ENCODE measurements at places on chromosomes 12 and 14.

DNA sequence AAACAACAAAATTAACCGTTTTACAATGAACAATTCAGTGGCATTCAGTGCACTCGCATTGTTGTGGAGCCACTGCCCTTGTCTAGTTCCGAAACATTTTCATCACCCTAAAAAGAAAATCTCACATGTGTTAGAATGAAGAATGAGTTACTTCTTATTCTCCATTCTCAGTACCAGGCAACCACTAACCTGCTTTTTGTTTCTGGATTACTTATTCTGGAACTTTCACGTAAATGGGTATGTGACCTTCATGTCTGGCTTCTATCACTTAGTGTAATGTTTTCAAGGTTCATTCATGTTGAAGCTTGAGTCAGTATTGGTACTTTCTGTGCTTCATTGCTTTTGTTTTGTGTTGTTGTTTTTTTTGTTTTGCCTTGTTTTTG, 15.6 kb downstream of the RCOR1 start:
- no peak for DNase-seq

DNA sequence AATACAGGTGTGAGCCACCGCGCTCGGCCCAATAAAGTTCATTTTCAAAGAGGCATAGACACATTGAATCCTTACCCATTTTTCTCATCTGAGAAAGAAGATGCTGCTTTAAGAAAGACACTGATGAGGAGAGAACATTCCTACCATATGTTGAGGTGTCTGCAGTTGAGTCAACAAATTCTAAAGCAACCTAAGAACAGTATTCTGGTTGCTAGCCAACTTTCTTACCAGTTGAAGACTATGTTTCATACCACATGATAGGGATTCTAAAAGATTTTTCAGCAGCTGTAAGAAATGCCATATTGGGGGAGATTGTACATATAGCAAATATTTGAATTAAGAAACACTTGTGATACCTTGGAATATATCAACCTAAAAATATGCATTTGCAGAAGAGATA, 160.1 kb downstream of the SRGAP1 start:
- no peak for DNase-seq

DNA sequence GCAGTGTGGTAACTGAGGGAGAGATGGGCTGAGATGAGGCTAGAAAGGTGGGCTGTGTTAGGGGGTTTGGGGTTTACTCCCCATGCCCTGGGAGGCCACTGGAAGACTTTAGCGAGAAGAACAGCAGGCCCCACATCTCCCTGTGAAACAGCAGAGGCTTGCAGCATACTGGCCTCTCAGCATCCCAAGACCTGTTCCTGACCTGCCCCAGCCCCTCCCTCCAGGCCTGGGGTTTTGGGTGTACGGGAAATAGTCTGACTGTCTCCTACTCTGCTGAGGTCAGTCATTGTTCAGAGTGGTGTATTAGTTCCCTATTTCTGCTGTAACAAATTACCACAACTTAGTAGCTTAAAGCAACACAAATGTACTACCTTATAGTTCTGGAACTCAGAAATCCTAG, 103.5 kb upstream of the HIF1A start:
- no peak for DNase-seq

DNA sequence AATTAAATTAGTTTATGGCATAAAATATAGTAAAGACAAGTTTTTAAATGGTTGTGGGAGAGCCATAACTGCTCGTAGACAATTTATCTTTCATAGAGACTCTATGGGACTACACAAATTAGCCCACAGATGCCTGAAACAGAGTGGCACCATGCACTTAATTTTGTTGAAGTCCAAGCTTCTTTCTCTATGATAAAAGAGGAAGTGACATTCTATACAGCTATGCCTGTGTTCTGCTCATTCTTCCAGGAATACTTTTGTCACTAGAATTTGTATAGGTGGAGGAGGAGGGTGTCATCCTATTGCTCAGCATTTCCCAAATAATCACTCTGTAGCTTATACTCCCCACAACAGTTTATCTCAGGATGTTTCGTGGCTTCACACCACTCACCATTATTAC, 43.7 kb upstream of the KICS2 start:
- no peak for DNase-seq

- no peak for DNase-seq
Observed at GRCh38 chr12:68020699-68021098, 31.5 kb downstream of the IFNG-AS1 start.

DNA sequence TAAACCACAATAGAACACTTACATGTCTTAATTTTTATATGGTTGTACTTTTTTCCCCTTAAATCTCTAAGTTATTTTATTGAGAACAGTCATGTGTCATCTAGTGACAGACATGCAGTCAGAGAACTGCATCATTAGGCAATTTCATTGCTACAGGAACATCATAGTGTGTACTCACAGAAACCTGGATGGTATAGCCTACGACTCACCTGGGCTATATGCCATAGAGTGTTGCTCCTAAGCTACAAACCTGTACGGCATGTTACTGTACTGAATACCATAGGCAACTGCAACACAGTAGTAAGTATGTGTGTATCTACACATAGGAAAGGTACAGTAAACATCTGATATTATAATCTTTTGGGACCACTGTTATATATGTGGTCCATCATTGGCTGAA, 557.6 kb downstream of the PRKD1 start:
- no peak for DNase-seq

- DNase-seq: no peak
Observed at GRCh38 chr12:59668674-59669073, 72.8 kb downstream of the SLC16A7 start.

DNA sequence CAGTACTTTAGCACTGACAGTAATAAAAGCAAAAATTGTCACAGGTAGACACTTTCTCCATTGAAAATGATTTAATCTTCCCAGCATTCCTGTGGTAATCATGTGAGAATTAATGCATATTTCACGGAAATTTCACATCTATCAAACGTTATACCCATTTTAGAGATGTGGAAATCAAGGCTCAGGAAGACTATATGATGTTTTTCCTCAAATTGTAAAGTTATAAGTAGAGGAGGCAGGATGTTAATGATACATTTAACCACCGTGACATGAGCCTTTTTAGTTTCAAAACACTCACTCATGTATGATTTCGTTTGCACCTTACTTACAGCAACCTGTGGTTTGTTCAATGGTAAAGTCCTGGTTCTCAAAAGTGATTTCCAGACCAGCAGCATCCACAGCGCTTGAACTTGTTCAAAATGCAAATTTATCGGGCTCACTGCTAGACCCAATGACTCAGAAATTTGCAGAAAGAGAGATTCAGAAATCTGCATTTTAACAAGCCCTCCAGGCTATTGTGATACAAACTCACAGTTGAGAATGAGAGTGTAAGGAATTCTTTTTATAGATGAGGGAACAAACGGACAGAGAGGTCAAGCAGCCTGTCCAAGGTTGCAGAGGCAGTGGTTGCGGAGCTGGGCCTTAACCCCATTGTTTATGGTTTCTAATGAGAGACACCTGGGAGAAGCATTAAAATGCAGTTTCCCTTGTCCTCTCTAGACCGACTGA, 654.8 kb upstream of the TBX3 start:
- DNase-seq: no peak

DNA sequence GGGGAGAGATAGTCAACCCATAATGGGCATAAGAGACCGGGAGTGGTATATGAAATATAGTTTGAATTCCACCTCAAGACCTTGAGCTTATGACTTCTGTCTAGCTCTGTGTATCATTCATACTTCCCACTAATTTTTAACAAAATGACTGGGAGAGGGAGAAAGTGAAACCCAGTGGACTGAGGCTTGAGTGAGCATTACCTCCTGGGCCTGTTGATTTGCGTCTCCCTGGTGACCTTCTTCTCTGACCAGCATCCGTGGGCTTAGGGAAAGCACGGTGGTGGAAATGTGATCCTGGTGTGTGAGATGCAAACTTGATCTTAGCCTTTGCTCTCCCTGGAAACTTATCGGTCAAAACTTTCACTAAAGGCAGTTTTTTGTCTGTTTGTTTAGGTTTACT, 207.9 kb upstream of the BCL2L14 start:
- no peak for DNase-seq

DNA sequence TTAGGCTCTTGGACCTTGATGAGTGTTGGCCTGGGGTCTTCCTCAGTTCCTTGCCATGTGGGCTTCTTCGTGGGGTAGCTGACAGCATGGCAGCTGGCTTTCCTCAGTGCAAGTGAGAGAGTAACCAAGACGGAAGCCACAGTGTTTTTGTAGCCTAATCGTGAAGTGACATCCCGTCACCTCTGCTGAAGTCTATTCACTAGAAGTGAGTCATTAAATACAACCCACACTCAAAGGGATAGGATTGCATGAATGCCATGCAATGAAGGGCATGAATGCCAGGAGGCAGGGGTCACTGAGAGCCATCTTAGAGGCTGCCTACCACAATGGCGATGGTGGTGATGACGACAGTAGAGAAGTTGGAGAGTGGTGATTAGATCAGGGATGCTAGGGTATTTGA, 13.5 kb upstream of the ASIC1 start:
- no peak for DNase-seq

DNA sequence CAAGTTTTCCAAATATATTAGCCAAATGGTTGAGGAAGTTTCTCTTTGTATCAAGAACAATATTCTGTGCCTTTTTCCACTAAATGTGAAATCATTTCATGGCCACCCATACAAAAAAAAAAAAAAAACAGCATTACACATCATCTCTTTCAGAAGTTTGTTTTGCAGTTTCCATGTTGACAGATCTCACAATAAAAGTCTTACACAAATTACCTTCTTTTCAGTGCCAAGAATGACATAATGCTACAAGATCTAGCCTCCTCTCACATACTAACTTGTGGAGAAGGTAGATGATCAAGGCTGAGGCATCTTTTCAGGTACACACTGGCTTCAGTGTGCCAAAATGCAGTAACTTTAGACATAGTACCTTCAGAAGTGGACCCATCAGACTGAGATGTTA, 35.3 kb downstream of the PRKD1 start:
- DNase-seq: no peak

DNA sequence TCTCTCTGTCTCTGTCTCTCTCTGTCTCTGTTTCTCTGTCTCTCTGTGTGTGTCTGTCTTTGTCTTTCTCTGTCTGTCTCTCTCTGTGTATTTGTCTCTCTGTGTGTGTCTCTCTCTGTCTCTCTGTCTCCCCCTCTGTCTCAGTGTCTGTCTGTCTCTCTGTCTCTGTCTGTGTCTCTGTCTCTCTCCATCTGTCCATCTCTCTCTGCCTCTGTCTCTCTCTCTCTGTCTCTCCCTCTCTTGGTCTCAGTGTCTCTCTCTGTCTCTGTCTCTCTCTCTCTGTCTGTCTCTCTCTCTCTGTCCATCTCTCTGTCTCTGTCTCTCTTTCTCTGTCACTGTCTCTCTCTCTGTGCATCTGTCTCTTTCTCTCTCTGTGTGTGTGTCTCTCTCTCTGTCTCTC, 143.8 kb upstream of the GARIN2 start:
- DNase-seq: no peak

- DNase-seq: no peak
Observed at GRCh38 chr14:33655421-33655820, 295.5 kb downstream of the EGLN3 start.

GRCh38 chr14:99315197-99315596, 43.2 kb upstream of the BCL11B start:
- no peak for DNase-seq

DNA sequence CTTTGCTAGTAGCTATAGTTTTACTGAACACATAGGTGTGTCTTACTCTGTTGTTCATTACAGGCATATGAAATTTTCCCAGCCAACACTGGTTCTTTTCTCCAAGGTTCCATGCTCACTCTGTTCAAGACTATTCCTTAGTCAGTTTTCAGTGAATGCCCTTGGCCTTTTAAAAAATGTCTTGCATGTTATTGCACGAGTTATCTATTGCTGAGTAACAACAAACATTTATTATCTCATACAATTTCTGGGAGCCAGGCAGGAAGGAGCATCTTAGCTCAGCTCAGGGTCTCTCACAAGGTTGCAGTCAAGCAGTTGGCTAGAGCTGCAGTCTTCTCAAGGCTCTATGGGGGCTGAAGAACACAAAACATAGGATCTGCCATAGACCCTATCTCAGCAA, 223.5 kb downstream of the BTG1 start:
- no peak for DNase-seq

GRCh38 chr12:11778713-11779685, 129.5 kb downstream of the ETV6 start:
- no peak for DNase-seq

DNA sequence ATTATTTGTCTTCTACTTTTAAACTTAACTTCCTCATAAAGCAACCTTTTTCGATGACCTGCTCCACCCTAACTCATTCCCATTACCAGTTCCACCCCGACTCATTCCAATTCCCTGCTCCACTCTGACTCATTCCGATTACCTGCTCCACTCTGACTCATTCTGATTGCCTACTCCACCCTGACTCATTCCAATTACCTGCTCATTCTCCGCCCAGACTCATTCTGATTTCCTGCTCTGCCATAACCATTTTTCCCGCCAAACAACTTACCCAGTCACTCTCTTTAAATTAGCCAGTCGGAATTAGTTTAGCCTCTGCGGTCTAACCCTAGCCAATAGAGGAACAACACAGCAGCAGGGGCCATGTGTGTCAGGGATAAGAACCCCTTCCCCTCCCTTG, 249.1 kb downstream of the DPY19L2 start:
- no peak for DNase-seq

DNA sequence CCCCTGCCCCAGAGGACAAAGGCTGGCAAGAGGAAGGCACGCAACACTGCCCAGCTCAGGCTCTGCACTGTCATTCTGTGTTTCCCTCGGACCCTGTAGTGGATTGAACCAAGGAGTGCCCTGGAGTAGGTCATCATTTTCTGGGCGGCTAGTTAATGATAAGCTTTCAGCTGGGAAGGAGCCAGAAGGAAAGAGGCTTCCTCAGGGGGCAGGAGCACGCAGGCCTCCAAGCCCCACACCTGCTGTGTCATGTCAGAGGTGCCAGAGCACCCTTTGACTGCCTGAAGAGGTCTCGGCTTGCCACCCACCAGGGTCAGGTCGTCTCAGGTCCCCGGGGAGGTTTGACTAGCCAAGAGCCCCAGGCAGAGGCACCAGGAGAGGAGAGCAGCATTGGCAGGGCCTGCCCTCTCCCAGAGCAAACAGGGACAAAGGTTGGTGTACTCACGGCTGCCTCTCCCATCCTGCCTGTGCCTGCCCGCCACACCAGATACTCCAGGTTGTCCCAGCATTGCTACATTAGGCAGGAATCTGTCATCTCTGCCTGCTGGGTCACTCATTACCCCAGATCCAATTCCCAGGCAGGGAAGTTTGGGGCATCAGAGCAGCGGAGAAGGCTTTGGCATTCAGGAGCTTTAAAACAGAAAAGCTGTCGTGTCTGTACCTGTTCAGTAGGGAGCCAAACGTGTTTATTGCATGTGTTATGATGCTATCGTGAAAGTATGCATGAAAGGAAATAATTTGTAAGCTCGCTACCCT, 33.5 kb upstream of the ATP2A2 start:
- DNase-seq: no peak

- DNase-seq: no peak
Observed at GRCh38 chr12:17278946-17279345, 673.0 kb upstream of the LMO3 start.
